NCI-H1694 (cell line): ENCODE measurements at places on chromosomes 7 and 10.

DNA sequence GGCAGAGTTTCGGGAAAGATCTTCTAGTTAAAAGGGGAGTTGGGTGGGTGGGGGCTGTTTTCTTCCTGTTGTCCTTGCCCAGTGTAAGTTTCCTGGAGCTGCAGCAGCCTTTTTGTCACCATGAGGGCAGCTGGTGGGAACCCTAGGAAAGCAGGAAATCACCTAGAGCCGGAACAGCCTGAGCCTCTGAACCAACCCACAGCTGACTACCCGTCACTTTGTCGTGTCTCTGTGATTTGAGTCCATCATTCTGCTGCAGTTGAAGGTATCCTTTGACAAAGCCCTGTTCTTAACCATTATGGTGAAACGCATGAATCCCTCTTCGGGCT is 1.2 kb upstream of the C10orf143 start:
- DNase-seq: no peak

GRCh38 chr10:15067154-15067553 is 21.4 kb downstream of the ACBD7 start:
- DNase-seq: no peak

DNA sequence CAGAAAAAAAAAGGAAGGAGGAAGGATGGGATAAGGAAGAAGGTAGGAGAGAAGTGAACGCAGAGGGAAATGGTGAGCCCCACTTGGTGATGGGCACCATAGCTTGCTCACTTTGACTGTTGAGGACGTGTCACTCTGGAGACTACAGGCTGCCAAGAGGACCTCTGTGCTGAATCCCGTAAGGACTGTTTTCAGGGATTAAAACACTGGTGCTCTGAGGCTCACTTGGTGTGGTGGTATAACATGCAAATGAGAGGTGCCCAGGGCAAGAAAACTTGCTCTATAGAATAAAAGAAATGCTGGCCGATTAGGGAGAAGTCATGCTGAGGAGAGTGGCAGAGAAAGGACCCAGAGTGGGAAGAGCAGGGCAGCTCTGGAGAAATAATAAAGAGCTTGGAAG is 5.3 kb upstream of the IL2RA start:
- DNase-seq: no peak

DNA sequence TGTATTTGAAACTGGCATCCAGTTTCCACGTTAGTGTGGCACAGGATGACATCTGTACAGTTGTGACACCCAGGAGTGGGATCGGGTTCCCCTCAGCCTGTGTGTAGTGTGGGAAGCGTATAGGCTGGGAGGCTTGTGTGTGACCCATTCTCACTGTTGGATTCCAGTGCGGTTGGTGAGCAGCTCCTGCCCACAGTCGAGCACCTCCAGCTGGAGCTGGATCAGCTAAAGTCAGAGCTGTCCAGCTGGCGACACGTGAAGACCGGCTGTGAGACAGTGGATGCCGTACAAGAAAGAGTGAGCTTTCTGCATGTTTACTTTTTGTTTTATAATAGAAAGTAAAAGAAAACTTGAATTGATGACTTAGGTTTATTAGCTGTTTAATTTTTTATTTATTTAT is 18.7 kb upstream of the GET4 start:
- no peak for DNase-seq

DNA sequence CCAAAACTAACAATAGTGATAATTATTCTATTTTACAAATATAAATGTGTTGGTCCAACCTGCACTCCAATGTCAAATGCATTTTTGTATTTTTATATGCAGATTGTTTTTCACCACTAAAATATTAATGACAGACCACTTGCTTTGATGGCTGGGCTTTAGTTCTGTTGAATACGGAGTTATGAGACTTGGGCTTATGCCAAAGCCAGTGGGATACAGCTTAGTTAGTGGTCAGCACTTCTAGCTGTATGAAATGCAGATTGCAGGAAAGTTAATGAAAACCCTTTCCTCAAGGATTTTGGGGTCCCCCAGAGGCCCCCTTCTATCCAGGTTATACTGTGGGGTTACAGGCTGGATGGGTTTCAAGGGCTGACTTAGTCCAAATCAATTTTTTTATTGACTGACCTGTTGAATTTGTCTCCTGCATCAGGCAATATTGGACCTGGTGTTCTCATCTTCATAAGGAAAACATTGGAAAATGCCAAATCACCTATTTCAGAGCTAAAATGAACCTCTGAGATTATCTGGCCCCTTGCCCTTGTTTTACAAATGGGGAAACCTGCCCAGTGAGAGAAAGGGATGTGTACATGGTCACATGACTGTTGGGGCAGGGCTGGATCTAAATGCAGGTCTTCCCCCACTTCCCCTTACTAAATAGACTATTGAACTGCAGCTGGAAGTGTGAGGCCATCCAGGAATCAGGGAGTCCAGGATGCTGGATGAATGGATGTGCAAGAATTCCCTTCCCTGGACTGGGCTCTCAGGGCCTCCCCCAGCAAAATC is 1085.3 kb downstream of the KCNMA1 start:
- DNase-seq: no peak

DNA sequence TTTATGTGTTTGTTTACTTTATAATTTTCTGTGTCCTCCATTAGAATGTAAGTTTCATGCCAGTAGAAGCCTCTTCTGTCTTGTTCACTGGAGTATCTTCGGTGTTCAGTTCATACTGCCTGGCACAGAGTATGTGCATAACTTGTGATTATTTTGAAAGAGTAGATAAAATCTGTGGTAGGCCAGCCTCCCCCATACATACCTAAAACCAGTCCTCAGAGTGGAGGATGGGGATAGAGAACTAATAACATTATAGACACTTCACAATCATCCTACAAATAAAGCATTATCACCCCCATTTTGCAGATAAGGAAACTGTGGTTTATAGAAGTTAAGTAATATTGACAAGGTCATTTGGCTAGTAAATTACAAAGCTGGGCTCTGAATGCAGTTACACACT is 28.0 kb downstream of the VIM start:
- no peak for DNase-seq

- DNase-seq: no peak
Observed at GRCh38 chr10:260819-261429, 125.7 kb downstream of the ZMYND11 start.

DNA sequence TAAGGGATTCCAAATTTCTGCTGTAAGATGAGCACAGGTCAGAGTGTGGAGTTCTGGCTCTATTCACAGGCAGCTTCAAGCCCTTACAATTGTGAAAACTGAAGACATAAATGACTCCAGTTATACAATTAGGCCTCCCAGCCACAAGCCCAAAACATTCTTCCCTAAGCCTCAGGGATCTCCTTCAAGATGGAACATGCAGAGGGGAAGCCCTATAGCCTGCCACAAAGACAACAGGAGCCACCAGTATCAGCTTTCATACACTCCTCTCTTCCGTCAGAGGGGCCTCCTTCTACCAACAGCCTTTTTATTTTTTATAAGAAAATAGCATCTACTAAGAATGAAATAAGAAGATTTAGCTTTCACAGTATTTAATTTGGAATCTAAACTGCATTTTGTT is 46.5 kb downstream of the DLD start:
- DNase-seq: no peak

- peak; percentile 26 for DNase-seq
Observed at GRCh38 chr10:93542358-93542791, 24.1 kb upstream of the FFAR4 start.

DNA sequence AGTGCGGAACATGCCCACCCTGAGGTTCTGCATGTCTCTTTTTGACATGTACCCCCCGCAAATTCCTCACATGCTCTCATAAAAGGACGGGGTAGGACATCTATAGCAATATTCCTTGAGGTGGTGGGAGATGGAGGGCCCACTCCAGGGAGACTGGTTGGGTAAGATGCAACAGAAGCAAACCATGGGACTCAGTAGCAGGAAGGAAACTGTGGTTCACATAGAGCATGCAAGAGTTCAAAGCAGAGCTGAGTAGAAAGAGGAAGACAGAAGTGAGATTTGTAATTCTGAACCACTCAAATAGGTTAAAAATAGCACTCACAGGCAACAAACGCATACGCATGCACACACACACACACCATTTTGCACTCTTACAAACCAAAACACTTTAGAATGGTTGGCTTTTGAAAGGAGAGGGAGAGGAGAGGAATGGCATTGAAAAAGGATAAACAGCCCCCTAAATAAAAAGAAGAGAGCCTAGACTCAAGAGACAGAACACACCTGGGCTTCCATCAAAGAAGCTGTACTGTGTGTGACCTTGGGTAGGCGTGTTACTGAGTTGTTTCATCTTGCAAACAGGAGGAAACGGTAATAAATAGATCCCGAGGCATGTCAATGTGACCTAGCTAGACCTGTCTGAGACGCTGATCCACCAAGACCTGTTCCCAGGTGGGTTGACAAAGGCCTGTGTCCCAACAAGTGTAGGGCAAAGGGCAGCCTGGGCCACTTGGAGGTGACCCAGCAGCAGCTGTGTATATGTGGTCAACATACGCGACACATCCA is 77.6 kb upstream of the LRRC4 start:
- DNase-seq: no peak

DNA sequence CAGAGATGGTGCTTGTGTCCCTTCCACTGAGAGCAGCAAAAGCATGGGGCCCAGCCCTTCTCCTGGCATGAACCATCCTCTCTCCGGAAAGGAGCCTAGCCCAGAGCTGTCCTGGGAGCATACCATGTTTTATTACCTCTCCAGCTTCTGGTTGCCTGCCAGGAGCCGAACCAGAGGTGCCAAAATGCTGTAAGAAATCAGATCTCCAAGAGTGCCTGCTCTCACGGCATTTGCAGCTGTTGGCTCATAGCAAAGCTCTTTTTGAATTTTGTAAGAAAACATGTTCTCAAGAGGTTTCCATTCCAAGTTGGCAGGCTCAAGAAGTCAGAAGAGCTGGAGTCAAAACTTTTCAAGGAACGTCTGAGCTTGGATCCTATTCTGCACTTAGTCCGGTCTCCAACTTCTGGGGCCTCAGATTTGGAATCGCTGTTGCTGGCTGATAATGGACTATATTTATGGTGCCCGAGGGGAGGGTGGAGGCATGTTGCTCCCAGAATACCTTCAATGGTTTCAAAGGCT is 211.7 kb upstream of the MKI67 start:
- no peak for DNase-seq

GRCh38 chr7:48301201-48301600 is 129.9 kb downstream of the ABCA13 start:
- no peak for DNase-seq

DNA sequence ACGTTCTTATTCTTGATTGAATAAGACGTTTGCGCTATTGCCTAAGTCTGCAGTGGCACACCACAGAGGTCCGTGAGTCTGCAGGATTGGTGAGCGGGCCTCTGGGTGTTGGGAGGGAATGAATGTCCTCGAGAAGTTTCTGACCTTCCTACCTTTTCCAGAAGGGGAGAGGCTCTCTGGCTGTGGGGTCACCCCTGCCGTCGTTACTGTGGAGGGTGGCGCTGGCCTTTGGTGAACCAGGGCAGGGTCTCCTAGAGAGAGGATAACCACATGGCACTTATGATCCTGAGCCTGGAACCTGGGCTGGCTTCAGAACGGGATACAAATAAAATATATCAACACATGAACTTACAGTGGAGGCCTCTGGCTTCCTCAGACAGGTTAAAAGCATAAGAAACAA is 13.8 kb downstream of the IL15RA start:
- no peak for DNase-seq

DNA sequence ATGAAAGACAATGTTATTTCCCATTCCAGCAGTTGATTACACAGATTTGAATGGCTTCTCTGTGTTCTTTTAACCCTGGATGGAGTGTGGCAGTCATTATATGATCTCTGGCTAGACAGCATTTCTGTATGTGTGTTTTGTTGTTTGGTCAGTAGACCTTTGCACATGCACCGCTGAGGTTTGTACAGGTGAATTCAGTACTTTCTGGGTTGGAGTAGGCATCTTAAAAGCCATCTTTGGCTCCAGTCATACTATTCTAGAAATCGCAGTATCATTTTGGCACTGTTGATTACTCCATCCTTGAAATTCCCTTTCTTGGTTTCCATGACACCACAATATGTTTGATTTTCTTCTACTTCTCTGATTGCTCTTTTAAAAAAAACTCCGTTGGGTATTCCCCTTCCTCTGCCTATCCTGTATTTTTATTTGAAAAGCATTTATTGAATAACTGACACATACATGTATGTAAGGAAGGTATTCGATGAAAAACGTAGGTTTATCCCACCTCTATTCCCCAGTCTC is 29.9 kb downstream of the TAS2R41 start:
- DNase-seq: no peak

DNA sequence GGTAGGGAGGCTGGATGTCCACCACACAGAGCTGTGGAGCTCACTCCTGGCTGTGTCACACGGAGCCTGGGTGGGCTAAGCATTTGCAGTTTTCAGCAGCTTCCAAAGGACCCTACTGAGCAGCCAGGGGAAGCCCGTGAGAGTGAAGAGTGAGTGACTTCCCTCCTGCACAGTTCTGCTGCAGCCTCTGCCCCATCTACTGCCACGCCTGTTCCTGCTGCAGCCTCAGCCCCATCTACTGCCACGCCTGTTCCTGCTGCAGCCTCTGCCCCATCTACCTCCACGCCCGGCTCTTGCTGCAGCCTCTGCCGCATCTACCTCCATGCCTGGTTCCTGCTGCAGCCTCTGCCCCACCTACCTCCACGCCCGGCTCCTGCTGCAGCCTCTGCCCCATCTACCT is 12.2 kb downstream of the ADAM8 start:
- no peak for DNase-seq

- no peak for DNase-seq
Observed at GRCh38 chr10:42868530-42868929, 85.9 kb downstream of the BMS1 start.

GRCh38 chr10:49619613-49620012 is 5.8 kb downstream of the CHAT start:
- DNase-seq: no peak

GRCh38 chr7:2804227-2804763 is 39.8 kb downstream of the GNA12 start:
- DNase-seq: no peak

- no peak for DNase-seq
Observed at GRCh38 chr10:124172181-124172916, 79.0 kb upstream of the CHST15 start.

DNA sequence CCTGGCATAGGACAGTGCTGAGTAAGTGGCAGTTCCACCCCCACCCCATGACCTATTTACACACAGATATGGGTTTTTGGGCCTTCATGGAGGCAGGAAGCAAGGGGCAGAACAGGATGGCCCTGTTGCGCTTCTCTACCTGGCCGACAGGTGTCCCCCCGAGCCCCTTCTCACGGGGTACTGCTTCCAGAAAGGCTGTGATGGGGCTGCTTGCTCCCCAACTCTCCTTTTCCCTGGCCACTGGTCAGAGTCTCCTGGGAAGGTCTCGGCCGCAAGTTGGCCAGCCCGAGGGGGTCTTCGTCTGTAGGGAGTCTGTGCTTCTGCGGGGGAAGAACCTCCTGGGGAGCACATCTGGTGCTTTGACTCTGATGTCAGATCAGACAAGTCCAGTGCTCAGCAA is 139.8 kb upstream of the TNS3 start:
- no peak for DNase-seq

- no peak for DNase-seq
Observed at GRCh38 chr10:114188001-114188400, 8.8 kb downstream of the TDRD1 start.

GRCh38 chr10:132447446-132448247 is 50.6 kb downstream of the PWWP2B start:
- DNase-seq: no peak
